Bronchial smooth muscle cell (primary cell): ENCODE measurements at places on chromosomes 2 and 18. TPM values are rescaled to one million over a fixed set of nuclear protein-coding genes. Genes with fewer than 3 reads are reported as not detected.

The CARF gene
- total RNA-seq = 5.4 and 6.1 TPM in 2 replicates

The DNER gene
- total RNA-seq = 0.60 and 2.8 TPM in 2 replicates

The PHLPP1 gene
- 1.9 and 4.0 TPM in 2 replicates for total RNA-seq

The TRAF3IP1 gene
- 9.9 and 11.5 TPM in 2 replicates for total RNA-seq

The BARD1 gene
- total RNA-seq = 19.2 and 22.2 TPM in 2 replicates

The CHST9 gene
- total RNA-seq = not detected in 2 replicates

The NLRC4 gene
- not detected in 2 replicates for total RNA-seq

The RPRM gene
- 0.16 TPM in 1 of 2 replicates, not detected in the other for total RNA-seq

The B4GALT6 gene
- total RNA-seq = 0.77 and 2.8 TPM in 2 replicates

The CRACDL gene
- total RNA-seq = not detected in 2 replicates

The SPP2 gene
- total RNA-seq = 0.16 TPM in 1 of 2 replicates, not detected in the other

The FAHD2B gene
- total RNA-seq = 4.1 and 7.2 TPM in 2 replicates

The MCM6 gene
- total RNA-seq = 9.8 and 10.1 TPM in 2 replicates

The MYO7B gene
- not detected in 2 replicates for total RNA-seq

The CD207 gene
- total RNA-seq = 0.09 TPM in 1 of 2 replicates, not detected in the other

The SLC5A7 gene
- not detected in 2 replicates for total RNA-seq

The IL36A gene
- not detected in 2 replicates for total RNA-seq

The RNF125 gene
- 1.0 and 2.5 TPM in 2 replicates for total RNA-seq

The SH3BP4 gene
- total RNA-seq = 21.6 and 22.8 TPM in 2 replicates

The PROKR1 gene
- not detected in 2 replicates for total RNA-seq

The LYPD6B gene
- total RNA-seq = 0.32 TPM in 1 of 2 replicates, not detected in the other

The KCNG2 gene
- 0.32 and 1.9 TPM in 2 replicates for total RNA-seq

The MYCN gene
- not detected in 2 replicates for total RNA-seq

The MEX3C gene
- total RNA-seq = 23.8 and 24.9 TPM in 2 replicates

The STON1 gene
- 6.7 and 12.8 TPM in 2 replicates for total RNA-seq

The MDH1B gene
- total RNA-seq = 3.2 TPM in 2 replicates

The TMEM178A gene
- total RNA-seq = 0.69 and 2.7 TPM in 2 replicates

The MPP4 gene
- 0.43 and 0.79 TPM in 2 replicates for total RNA-seq

The FOXD4L1 gene
- total RNA-seq = under 0.01 TPM in 1 of 2 replicates, not detected in the other

The LYG2 gene
- not detected in 2 replicates for total RNA-seq

The TMEM169 gene
- total RNA-seq = 0.16 and 0.26 TPM in 2 replicates

The MRO gene
- 0.09 and 0.32 TPM in 2 replicates for total RNA-seq

The TSPYL6 gene
- not detected in 2 replicates for total RNA-seq

The C2orf66 gene
- total RNA-seq = under 0.01 TPM in 1 of 2 replicates, not detected in the other
